ENCODE measurements at places on chromosomes 11 and 22.
A peak's percentile ranks its signal among the peaks of the same experiment; 100 is the strongest.

GRCh38 chr11:7462706-7463105 is 22.6 kb upstream of the OLFML1 start:
- DNase-seq, result no peak

DNA sequence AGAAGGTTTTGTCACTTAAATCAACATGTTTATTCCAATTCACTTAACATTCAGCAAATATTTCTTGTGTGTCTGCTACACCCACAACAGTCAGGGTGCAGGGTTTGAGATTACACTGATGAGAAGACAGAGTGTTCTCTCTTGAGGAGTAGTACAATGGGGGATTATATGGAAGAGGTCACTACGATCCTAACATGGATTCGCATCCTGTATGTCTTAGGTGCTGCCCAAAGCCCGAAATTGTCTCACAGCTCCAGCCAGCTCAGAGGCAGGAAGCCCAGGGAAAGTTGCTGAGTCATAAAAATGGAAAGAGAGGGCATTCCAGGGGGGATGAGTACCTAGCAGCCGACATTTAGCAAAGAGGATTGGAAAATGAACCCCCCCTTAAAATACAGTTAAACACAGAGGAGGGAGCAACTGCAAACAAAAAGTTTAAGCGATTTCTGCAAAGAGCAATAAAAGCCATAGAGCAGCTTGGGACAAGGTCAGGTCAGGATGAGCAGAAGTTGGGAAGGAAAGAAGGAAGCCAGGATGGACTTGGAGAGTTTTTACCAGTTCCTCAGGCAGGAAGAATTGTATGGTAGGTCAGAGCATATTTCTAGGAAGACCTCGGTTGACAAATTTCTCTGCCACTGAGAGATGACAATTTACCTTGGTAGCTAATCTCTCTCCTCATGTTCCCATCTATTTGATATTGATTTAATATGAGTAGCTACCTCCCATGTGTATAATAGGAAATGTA is 49.5 kb downstream of the IGLL5 start:
- DNase-seq, result no peak

DNA sequence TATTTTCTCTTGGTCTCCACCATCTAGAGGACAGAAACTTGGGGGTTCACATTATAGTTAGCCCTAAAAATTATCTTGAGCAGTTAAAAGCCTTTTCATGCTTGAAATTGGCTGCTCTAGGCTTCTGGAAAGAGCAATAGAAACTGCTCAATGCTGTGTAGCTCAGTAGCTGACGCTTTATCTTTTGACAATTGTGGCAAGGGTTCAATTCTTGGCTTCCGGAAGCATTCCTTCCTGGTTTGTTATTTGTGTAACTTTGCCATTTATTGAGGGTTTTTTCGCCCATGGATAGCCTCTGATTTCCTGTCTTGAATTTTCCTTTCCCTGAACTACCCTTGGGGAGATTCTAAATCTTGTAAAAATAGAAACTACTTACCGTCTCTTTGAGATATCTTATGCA is 10.3 kb upstream of the OR56A1 start:
- no peak for DNase-seq

DNA sequence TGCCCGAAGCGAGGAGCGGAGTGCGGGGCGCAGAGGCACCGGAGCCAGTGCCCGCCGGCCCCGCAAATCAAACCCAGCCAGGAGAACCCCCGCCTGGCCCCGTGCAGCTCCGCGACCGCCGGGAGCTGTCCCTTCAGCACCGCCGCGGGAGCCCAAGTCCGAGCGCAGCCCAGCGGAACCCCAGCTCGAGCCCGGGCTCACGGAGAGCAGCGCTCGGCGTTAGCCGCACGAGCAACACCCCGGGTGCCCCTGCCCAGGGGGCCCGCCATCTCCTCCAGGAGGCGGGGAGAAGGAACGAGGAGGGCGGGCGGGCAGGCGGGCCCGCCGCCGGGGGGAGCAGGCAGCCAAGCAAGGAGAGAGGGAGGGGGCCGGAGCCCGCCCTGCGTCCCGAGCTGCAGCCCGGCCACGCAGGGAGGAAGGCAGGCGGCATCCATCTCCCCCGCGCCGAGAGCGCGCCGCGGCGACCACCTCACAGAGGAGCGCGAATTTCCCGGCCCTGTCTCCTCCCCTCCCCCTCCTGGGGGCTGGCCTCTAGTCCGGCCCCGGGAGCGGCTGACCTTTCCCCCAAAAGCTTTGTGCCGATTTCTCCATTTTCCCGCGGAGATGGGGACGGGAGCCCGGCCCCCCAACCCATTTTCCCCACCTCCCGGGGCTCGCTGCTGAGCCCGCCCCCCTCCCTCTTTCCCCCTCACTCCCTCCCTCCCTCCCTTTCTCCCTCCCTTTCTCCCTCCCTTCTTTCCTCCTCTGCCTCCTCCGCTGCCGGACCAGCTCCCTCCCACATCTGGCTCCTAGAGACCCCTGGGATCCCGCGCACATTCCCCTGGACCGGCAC is 621 bp downstream of the KCNC1 start:
- DNase-seq, result peak; percentile 88

DNA sequence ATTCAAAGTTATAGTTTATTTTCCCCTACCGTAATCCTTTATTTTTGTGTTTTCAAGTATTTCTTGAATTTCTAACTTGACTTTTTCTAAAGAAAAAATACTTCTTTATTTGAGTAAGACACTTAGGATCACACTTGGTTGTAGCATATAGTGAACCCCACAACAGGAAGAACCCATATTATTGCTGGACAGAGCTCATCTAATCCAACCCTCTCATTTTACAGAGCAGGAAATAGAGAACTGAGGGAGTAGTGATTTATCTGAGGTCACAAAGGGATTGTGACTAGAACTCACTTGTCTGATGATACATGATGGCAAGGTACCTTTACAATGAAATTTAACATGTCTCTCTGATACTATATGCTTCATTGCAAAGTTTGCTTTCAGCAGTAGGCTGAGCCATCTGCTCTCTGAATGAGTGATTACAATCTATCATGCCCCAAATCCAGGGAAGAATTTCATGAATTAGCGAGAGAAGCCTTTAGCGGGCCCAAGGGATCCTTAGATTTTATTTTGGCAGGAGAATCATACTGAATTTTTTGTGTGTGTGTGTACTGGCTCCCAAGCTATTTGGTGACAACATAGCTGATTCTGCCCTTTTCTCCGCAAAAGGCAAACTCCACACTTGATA is 9.8 kb downstream of the SLC17A6 start:
- DNase-seq, result no peak

DNA sequence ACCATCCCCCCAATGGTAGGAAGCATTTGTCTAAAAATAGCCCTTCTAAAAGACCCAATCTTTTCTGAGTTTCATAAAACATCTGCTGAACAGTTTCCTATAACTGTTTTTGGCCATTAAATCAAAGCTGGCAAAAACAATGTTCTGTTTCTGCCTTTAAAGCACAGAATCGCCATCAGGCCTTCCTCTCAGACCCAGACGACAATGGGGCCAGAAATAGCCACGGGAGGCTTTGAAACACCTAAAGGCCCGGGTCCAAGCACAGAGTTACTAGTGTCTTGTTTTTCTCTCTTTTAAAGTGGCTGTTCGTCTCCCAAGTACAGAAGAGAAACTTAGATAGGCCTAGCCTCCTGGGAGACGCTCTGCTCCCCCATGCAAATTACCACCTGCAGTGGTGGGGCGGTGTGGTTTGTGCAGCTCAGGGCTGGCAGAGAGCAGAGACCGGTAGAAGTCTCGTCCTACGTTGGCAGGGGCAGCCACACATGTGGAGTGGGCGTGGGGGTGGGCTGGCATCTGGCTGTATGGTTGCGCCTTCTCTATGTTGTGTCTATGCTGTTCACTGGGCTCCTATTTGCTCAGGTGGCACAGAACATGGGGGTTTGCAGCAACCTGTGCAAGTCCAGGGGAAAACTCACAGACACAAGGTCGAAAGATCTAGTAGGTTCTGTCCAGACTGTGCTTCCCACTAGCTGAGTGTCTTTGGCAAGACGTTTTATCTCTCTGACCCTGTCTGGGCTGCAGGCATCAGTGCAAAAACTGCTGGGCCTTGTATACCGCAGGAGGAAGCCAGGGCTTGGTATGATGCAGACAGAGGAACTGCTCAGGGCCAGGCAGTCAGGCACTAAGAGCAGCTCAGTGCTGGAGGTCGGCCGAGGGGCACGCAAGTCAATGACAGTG is 23.6 kb upstream of the ETS1 start:
- no peak for DNase-seq
